Activated CD4-positive, alpha-beta memory T cell treated with anti-CD3 and anti-CD28 coated beads for 36 hours (primary cell): ENCODE measurements at places on chromosomes 4 and X. TPM values are rescaled to one million over a fixed set of nuclear protein-coding genes. Genes with fewer than 3 reads are reported as not detected.

DNA sequence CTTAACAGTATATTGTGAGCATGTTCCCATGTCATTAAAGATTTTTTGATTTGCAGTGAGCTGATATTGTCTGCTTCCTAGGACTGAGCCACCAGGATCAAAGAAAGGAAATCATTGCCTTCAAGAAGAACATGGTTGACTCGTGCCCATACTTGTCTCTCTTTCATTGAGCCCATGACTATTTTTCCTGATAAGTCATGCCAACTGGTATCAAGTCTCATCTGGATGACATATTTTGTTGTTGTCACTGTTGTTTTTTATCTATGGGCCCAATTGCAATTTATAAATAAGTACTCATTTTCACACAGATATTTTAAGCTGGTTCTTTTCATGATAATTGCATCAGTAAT lies 10.2 kb upstream of the RHOH start:
- no peak overlapping the region for H3K4me3 ChIP-seq
- no peak overlapping the region for H3K27ac ChIP-seq
- DNase-seq = no peak
- no peaks in the 10 kb centered on the region for H3K27me3 ChIP-seq

DNA sequence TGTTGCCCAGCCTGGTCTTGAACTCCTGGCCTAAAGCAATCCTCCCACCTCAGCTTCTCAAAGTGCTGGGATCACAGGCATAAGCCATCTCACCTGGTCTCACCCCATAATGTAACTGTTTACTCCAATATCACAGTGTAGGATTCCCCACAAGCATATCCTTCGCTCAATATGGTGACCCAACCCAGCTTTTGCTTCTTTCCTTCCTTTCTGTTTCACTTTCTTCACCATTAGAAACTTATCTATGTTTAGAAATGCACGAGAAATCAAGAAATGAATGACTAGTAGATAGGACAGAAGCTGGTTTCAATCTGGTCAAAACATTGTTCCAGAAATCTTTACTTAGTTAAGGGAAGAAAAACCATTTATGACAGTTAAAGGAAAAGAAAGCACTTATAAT lies 18.9 kb downstream of the TSPAN5 start:
- H3K27me3 ChIP-seq = no peaks in the 10 kb centered on the region
- H3K36me3 ChIP-seq = no peaks in the 10 kb centered on the region
- peak overlapping the region; percentile 66 for H3K4me3 ChIP-seq
- peaks cover 56% of the 10 kb centered on the region for H3K4me1 ChIP-seq

DNA sequence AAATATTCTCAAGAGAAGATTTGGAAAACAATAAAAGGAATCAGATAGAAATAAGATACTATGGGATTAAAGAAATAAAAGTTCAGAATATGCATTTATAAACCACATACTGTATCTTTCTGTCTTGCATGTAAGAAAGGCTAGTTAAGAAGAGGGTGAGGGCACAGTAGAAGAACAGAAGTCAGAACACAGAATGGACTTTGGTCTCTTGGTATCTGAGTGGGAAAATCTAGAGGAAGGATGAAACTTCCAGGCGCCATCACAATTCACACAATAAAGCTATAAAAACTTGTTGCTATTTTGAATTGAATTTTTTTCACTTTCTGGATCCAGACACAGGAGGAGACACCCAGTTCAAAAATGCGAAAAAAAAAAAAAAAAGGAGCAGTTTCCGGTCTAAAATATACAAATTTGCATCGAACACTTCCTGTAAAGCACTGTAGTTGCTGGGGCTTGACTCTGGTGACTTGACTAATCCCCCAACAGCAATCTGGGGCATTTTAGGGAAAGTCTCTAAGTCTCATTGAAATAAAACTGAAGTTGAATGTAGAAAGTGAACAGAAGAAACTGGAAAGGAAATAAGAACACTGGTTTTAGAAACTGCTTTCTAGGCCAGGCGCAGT lies 8.1 kb upstream of the NAAA start:
- H3K4me3 ChIP-seq = no peak overlapping the region
- no peak for DNase-seq
- no peaks in the 10 kb centered on the region for H3K4me1 ChIP-seq

DNA sequence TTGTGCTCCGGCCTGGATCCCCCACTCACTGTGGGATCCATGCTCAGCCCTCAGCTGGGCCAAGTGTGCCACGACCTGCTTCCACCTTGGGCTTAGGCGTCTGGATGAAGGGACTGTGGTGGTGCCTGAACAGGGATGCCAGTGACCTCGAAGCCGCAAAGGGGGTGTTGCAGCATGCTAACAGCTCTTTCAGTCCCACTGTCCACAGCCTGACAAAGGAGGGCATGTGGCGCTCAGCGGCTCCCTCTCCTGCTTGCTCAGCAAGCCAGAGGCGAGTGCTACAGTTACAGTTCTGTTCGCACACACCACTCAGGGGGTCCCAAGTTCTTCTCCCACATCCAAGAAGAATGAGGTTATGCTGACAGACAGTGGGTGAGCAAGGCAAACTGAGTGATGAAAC lies 5.2 kb upstream of the IGBP1 start:
- H3K36me3 ChIP-seq = no peaks in the 10 kb centered on the region
- H3K4me1 ChIP-seq = peaks cover 8% of the 10 kb centered on the region
- H3K4me3 ChIP-seq = no peak overlapping the region
- no peaks in the 10 kb centered on the region for H3K27me3 ChIP-seq
- no peak overlapping the region for H3K27ac ChIP-seq

DNA sequence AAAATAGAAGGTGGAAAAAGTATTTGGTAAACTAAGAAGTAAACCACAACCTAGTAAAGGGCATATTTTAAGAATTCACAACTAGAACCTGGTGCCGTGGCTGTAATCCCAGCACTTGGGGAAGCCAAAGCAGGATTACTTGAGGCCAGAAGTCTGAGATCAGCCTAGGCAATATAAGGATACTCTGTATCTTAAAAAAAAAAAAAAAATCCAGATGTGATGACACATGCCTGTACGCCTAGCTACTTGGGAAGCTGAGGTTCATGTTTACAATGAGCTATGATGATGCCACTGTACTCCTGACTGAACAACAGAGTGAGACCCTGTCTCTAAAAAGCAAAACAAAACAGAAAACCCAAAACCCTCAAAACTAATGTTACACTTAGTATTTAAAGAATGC lies 294.9 kb upstream of the ZCCHC13 start:
- H3K4me3 ChIP-seq = no peak overlapping the region
- no peaks in the 10 kb centered on the region for H3K27me3 ChIP-seq
- H3K27ac ChIP-seq = no peak overlapping the region
- H3K4me1 ChIP-seq = no peaks in the 10 kb centered on the region
- DNase-seq = no peak
- peaks cover 8% of the 10 kb centered on the region for H3K36me3 ChIP-seq

ATG4A gene
- 8.7 TPM for total RNA-seq

FMR1NB gene
- not detected for total RNA-seq

BBS12 gene
- total RNA-seq = 3.7 TPM

ADH6 gene
- not detected for total RNA-seq

CD99 gene
- total RNA-seq = 283 TPM
